Activated CD8-positive, alpha-beta memory T cell treated with anti-CD3 and anti-CD28 coated beads, Interleukin-2, amount 50 U/mL, for 48 hours (primary cell): ENCODE measurements at places on chromosomes 16 and 17.

GRCh38 chr16:88597856-88598491 is 27.8 kb downstream of the ZC3H18 start:
- DNase-seq, result no peak

DNA sequence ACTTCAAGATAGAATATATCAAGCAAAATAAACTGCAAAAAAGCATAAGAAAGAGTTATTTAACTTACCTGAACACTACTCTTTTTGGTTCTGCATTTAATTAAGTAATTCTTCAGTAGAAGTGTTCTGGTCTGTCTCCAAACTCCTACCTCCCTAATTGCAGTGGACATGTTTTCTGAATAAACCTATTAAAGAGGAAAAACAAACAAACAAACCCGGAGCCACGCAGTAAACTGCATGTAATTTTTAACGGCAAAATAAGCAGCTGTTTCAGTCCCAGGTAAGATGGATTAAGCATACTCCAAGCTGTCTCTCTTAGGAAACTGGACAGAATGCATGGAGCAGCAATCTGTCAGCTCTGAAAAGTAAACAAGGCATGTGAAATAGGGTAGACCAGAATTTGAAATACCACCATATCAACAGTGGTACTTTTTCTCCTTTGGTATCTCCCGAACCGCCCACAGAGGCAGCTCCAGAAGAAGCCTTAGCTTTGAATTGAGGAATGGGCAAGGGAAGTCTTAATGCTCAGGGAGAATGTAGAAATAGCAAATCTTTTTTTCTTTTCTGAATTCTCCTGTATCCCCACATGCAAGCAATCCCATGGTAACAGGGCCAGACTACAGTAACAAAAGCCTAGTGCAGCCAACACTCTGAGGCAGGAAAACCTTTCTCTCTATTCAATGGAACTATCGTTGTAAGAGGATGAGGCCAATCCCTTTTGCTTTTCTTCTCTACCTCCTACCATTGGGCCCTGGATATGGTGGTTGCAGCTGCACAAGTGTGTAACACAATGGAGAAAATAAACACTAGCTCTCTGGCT is 12.5 kb downstream of the ABCA5 start:
- no peak for DNase-seq

DNA sequence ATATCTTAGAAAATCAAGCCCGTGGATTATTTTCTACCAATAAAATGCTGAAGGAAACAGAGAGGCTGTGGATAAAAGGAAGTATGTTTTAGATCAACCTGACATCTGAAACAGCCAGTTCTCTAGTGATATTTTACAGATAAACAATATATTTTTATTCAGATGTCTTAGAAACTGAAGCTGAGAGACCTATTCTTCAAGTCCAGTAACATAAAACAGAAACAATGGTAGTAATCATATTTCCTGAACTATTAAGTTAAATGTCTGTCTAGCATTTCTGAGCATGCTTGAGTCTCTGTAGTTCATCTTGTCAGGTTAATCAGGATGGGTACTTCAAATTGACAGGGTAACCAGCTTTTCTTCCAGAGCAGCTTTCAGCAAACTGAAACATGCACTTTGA is 449.6 kb upstream of the TOM1L1 start:
- DNase-seq, result no peak

DNA sequence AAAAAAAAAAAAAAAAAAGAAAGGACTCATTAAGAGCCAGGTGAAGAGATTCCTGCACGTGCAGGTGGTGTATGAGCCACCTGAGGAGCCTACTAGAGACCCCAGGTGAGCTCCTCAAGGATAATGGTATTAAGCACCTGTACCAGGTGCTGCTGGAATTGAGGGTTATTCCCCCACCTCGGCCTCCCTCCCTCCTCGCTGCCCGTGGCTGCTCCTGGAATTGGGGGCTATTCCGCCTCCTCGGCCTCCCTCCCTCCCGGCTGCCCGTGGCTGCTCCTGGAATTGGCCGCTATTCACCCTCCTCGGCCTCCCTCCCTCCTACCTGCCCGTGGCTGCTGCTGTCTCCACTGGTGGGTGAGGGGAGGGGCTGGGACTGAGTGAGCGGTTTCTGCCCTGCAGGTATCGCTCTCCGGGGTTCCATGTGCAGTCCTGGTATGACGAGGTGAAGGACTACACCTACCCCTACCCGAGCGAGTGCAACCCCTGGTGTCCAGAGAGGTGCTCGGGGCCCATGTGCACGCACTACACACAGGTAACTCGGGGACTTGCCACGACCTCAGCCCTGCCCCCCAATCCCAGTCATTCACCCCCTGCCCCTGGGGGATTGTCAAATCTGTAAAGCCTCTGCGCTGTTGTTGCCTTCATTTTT is 29.3 kb downstream of the CRISPLD2 start:
- DNase-seq, result no peak

GRCh38 chr17:1865252-1866037 is 35.6 kb downstream of the RPA1 start:
- DNase-seq, result no peak

DNA sequence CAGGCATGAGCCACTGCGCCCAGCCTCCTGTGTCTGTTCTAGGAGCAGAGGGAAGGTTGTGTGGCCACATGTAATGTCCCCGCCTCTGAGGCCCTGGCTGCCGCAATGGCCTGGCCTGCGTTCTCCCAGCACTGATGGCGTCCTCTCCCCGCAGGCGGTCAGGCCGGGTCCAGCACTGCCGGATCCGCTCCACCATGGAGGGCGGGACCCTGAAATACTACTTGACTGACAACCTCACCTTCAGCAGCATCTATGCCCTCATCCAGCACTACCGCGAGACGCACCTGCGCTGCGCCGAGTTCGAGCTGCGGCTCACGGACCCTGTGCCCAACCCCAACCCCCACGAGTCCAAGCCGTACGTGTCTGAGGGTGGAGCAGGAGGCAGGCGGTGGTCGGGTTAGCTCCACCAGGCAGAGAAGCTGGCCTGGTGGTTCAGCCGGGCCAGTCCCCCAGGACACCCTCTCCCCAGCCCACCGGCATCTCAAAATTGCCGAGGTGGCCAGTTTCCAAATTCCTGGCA is 100.8 kb downstream of the SDR42E1 start:
- no peak for DNase-seq

DNA sequence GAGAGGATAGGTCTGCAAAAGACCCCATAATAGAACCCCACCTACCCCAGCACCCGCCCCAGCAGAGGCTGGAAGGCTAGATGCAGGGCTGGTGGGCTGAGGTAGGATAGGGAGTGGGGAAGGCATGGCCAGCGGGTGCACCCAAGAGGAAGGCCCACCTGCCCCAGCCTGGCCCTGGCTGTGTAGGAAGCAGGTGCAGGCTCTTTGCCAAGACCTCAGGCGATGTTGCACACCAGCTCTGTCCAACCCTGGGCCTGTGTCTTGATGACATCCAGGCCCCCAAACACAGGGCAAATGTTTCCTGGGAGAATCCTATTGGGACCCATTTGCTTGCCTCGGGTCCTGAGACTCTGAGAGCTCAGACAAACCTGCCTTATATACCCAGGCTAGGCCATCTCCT is 12.2 kb downstream of the UNC119 start:
- no peak for DNase-seq

GRCh38 chr17:70564006-70564620 is 394.8 kb downstream of the KCNJ2 start:
- DNase-seq, result no peak

DNA sequence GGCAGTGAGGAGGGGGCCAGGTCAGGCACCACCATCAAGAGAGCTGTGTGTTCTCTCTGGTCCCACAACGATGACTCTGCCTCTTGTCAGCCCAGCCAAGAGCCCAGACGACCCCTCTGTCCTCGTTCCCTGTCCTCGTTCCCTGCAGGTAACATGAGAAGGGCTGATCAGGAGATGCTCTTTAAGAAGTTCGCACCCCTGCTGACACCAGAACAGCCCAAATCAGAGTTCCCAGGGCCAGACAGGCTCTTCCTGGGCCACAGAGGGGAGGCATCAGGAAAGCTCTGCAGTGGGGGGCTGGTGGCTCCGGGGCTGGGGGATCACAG is 13.5 kb upstream of the DNAI2 start:
- DNase-seq, result no peak

- no peak for DNase-seq
Observed at GRCh38 chr17:16013943-16014407, 14.4 kb downstream of the TTC19 start.

DNA sequence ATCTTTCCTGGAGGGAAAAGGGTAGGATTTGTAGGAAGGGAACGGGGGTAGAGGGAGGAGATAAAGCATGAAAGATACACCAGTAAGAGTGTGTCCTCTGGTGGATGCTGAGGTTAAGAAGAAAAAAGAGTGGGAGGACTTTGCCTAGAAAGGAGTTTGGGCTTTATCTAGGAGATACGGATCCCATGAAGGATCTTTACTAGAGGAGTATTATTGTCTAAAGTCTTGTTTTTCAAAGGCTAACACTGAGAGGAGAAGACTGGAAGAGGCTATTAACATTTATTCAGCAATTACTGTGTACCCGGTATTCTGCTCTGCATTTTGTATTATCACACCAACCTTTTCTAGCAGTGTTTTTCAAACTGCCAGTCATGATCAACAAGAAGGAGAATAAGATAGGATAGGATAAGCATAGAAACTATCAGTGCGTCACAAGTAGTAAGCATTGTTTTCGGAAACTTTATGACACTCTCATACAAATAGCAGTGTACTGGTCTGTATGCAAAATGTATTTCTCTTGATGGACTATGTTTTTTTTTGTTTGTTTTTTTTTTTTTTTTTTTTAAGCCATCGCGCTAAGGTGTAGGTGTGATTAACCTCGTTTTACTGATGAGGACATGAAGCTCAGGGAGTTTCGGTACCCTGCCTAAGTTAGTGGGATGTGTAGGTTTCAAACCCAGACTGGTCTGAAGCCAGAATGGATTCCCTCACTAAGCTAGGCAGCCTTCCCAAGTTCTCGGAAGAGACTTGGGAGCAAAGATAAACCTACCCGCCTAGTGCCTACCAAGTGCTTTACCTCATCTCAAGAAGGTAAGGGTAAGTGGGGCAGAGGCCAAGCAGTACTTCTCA is 1.3 kb upstream of the SP2 start:
- DNase-seq, result no peak

- DNase-seq, result no peak
Observed at GRCh38 chr17:651596-651995, 63.0 kb downstream of the VPS53 start.

GRCh38 chr16:85359147-85359822 is 247.0 kb upstream of the CIBAR2 start:
- no peak for DNase-seq

GRCh38 chr16:87919681-87919994 is 16.7 kb downstream of the CA5A start:
- DNase-seq, result no peak

DNA sequence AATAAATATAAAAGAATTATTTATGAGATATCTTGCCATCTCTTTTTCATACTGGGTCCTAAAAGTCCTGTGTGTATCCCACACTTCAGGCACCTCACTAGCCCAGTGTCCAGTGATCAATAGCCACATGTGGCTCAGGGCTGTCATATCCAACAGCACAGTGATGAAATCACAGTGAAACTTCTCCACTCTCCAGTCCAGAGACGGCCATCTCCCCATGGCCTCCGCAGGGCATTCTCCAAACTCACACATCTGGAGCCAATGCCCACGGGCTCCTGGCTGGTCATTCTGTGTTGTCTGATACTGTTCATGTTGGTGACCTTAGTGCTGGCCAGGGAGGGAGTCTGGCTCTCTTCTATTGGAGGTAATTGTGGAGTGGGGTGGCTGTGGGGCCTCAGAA is 125.2 kb upstream of the SDK2 start:
- no peak for DNase-seq

- peak; percentile 60 for DNase-seq
Observed at GRCh38 chr16:66524601-66525164, 25.2 kb downstream of the TK2 start.

- DNase-seq, result no peak
Observed at GRCh38 chr17:12730421-12730820, 58.9 kb upstream of the ARHGAP44 start.

DNA sequence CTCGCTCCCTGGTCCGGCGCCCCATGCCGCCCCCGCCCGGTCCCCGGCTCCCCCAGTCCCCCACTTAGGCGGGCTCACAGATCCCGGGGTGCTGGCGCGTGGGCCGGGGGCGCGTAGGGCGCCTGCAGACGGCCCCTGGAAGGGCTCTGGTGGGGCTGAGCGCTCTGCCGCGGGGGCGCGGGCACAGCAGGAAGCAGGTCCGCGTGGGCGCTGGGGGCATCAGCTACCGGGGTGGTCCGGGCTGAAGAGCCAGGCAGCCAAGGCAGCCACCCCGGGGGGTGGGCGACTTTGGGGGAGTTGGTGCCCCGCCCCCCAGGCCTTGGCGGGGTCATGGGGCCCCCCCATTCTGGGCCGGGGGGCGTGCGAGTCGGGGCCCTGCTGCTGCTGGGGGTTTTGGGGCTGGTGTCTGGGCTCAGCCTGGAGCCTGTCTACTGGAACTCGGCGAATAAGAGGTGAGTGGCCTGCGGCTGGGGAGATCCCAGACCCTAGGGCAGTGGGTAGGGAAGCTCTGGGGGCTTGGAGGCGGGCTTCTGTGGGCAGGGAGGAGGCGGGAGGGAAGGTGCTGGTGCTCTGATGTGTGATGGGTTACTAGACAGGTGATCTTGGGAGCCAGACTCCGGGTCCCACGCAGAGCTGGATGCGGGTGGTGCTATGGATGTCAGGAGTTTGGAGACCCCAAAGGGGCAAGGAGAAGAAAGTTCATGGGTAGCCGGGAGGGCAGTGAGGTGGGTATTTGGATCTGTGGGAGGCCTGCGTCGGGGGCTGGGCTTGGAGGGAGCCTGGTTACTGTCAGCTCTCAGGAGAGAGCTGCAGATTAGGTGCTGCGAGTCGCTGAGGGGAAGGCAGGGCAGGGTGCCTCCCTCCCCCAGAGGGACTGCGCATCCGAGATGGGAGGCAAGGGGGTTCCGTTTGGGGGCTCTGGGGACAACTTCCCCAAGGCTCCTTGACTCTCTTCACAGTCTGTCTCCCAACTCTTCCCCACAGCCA is 560 bp downstream of the EFNB3 start:
- no peak for DNase-seq

GRCh38 chr16:55062442-55062841 is 131.8 kb downstream of the IRX5 start:
- no peak for DNase-seq

- no peak for DNase-seq
Observed at GRCh38 chr17:42078396-42079043, 19.8 kb downstream of the ZNF385C start.

- DNase-seq, result no peak
Observed at GRCh38 chr16:4157376-4157825, 41.2 kb upstream of the ADCY9 start.

GRCh38 chr17:67018471-67019434 is 25.6 kb upstream of the CACNG1 start:
- no peak for DNase-seq

DNA sequence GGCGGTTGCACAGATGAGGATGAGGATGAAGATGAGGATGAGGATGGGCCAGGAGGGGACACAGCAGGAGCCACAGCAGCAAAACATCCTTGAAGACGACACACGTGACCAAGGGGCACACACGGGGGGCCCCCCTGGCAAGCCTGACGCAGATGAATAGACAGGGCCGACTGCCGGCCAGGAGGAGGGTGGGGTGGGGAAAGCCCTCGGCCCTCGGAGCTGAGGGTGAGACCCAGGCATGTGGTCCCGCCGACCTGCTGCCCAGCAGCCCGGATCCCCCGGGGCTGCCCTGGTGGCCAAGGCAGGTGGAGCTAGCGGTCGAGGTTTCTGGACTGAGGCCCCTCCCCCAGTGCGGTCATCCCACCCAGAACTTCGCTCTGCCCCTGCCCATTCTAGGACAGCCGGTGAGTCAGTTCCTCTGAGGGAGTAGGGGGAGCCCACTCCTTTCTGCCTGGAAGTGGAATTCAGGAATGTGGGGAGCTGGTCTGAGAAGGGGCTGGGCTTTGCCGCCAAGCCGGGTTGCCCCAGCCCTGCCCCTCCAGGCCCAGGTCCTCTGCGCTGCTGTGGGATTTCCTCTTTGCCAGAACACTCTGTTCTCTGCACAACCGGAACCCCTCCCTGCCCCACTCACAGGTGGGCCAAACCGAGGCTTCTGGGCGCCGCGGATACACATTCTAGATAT is 9.9 kb downstream of the CYGB start:
- peak; percentile 69 for DNase-seq
